ENCODE measurements at places on chromosomes 7 and 10.

DNA sequence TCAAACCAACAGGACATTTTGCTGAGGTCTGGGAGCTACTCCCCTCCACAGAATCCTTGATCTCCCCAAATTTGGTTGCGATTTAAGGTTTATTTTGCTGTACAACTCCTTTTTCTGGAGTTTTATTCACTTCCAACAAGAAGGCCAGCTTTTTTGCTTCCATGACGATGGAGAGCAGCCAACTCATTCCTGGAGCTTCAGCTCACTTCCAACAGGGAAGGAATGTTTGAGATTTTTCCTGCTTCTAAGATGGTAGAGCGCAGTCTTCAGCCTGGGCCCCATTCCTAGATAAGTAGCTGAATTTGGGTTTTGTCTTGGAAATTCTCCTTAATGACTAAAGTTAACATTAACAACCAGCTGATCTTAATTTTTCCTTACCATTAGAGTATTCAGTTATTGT, 30.9 kb upstream of the CREB3L2 start:
- DNase-seq = no peak

DNA sequence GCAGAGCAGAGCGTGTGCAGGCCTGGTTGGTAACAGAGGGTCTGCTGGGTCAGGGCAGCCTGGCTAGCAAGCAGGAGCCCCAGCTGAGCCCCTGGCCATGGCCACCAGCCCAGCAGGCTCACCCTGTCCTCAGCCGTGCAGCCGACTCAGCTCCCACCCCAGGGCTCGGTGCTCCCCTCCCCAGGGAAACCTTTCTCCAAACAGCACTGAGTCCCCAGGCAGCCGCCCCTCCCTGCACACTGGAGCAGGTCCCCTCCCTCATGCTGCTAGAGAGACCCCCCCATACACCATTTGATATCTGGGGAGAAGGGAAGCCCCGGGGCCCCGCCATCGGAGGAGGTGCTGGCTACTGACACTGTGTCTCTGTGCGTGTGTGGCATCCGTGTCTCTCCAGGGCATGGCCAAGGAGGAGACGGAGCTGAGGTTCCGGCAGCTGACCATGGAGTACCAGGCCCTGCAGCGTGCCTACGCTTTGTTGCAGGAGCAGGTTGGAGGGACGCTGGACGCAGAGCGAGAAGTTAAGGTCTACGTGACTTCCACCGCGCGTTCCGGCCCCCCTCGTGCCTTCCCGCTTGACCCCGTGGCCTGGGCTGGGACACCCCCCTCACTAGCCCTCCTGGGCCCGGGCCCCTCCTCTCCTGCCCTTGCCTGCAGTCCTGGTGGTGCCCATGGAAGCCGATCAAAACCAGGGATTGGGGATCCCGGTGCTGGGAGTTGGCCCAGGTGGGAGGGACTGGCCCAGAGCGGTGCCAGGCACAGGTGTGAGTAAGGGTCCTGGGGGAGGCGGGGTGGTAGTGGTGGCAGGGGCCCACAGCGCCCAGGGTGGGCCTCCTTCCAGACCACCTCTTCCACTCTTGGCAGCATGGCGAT, 45.0 kb upstream of the DPYSL4 start:
- DNase-seq = no peak

- DNase-seq = no peak
Observed at GRCh38 chr7:105707381-105707780, 126.1 kb upstream of the EFCAB10 start.

DNA sequence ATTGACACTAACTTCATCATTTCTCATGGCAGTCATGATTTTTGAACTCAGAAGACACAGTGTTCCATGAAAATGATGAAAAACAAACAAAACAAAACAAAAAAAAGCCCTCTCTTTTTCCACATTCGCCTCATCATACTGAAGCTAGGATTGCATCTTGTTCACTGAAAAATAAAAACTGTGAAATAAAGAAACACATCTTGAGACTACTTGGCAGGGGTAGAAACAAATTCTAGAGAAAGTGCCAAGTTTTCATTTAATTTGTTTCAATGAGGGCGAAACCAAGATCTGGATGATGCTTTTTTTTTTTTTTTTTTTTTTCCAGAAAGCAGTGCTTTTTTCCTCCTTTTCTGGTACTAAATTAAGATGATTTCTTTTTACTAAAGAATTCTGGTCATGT, 350.4 kb upstream of the ETV1 start:
- peak; percentile 16 for DNase-seq

DNA sequence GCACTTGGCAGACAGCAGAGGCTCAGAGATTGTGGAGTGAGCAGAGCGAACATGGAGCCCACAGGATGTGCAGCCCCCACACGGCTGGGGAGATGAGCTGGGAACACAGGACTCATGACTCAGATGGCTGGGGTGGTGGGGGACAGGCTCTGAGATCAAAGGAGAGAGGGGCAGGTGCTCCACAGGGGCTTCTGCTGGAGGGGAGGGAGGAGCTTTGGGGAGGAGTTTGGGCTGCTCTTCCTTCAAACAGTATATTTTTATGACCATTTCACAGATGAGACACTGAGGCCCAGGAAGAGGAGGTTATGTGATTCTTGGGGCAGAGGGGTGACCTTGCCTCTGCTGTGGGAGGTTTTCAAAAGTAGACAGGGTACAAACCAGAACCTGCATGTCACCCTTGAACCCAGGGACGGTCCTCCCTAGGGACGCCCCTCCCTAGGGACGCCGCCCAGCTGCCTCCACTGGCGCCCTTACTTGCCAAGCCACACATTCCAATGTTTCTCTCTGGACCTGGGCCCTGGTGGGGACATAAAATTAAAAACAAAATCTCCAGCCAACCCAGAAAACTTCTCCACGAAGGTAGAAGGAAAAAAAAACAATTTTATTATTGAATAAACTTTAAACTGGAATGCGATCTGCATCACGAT, 981 bp upstream of the CRYGN start:
- DNase-seq = no peak

DNA sequence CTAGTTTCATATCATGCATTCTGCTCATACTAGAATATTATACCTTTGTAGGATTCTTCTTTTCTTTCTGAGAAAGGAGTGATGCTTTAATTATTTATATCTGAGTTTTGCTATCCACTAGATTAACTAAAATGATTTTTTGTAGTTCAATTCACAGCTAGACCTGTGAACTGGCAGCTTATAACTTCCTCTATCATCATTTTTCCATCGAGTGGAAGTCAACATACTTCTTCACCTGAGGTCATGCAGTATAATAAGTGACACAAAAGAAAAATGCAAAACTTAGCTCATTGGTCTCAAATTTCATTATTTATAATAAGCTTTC, 8.0 kb downstream of the LRRN3 start:
- DNase-seq = no peak

GRCh38 chr10:20277820-20278219, 461.6 kb downstream of the PLXDC2 start:
- DNase-seq = no peak

DNA sequence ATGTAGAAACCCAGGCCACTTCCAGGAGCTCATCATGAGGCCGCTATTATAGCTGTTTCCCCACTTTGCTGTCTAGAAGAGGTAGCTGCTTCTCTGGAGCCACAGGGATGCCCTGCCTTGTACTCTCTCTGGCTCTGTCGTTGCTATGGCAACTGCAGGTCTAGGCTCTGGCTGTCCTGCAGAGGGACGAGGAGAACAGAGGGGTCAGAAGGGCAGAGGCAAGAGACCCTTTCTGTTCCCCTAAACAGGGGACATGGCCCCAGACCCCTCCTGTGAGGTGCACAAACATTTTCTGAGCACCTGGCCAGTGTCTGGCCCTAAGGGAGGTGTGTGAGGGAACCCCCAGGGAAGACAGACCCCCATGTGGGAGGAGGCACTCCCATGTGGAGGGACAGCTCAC, 31.4 kb downstream of the ITPRIP start:
- DNase-seq = no peak

DNA sequence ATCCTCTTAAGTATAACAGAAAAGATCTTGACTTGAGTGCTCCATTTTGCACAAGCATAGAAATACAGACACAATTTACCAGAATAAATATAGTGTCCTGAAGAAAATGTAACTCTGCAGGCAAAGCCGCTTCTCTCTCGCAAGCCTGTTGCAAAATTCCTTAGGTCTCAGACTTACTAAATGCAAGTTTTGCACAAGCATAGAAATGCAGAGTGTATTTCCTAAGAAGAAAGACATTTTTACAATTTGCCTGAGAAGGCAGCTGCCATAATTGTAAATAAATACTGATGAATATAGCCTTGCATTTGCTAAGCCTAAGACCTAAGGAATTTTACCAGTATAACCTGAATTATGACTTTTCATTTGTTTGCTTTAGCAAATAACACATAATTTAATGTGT, 67.1 kb downstream of the AGMO start:
- DNase-seq = no peak
